Fibroblast of skin of left quadriceps (primary cell): ENCODE measurements at places on chromosomes 13 and 19.

- DNase-seq: no peak
These were observed 1676.9 kb downstream of the PCDH9 start for GRCh38 chr13:65553096-65553727.

DNA sequence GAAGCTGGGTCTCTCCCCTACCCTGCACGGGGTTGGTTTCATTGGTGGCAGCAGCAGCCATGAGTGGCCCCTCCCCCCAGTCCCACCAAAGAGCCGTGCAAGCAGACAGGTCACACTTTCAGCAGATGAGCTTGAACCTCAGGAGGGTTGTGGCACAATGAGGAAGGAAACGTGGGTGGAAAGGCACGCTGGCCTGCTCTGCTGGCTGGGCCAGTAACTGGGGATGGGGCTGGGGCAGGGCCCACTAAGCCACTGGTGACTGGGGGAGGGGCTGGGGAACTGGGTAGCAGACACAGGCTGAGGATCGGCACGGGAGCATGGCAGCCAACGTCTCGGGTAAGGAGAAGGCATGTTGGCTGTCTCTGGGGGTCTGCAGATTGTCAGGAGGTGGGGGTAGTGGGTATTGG is at the start of gene P2RY11:
Gene P2RY11 (plus strand): TSS at position 289 of the 407 bp plus-strand sequence. CDS start 29 bp downstream, at position 318.
- no peak for DNase-seq

DNA sequence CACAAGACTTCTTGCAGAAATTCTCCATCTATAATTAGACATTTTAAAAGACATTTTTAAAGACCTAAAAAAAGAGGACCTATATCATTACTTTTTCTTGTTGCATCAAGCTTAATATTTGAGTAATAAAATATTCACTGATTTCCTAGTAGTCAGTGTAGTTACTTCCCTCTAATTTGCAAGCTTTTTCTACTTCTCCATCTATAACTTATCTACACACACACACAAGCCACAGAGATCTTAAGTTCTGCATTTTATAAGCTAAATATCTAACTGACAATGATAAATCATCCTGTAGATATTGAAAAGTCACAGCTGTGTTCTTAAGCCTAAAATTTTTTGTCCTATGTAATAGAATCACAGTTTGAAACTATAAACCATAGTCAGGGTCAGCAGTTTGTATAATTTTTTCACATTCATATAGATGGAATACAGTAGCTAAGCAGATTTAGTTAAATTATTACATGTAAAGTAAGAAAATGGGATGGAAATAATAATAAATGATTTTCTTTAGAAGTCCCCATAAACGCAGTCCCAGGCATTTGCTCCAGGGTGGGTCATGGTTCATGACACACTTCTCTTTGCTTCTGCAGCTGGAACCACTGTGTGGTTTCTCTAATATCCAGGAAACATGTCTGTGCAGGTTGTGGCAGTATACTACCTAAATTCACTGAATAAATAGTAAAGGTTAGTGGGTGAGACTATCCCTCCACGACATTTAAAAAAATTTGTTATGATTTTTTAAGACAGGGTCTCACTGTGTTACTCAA is 60.2 kb downstream of the ESD start:
- no peak for DNase-seq

DNA sequence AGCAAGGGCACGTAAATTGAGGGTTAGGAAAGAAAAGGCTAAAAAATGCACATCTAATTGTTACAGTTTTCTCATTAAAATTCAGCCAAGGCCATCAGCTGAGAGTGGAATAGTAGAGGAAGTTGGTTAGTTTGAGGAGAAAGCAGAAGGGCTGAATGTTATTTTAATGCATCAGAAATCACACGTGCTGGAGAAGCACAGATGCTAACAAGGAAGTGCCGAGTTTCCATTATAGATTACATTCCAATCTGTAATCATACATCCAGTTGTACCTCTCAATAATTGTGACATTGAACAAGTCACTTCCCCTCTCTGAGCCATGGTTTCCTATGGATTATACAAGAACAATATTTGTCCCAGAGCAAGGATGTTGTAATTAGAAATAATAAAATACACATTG is 25.1 kb downstream of the FPR3 start:
- DNase-seq: no peak

DNA sequence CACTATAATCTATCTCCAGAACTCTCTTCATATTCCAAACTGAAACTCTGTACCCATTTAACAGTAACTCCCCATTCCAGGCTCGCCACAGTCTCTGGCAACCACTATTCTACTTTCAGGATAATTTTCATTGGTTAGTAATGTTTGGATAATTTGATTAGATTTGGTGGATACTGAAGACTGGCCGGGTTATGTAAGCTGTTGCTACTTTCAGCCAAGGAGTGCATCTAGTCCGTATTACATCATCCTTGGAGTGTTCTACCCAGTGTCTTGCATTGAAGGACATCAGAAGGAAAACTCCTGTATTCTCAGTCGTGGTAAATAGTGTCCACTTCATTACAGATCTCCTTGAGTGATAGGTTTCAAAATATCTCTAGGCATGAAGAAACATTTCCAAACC is 60.5 kb downstream of the PCCA start:
- no peak for DNase-seq

- DNase-seq: no peak
These were observed 1.4 kb upstream of the CIC start for GRCh38 chr19:42267644-42268141.

DNA sequence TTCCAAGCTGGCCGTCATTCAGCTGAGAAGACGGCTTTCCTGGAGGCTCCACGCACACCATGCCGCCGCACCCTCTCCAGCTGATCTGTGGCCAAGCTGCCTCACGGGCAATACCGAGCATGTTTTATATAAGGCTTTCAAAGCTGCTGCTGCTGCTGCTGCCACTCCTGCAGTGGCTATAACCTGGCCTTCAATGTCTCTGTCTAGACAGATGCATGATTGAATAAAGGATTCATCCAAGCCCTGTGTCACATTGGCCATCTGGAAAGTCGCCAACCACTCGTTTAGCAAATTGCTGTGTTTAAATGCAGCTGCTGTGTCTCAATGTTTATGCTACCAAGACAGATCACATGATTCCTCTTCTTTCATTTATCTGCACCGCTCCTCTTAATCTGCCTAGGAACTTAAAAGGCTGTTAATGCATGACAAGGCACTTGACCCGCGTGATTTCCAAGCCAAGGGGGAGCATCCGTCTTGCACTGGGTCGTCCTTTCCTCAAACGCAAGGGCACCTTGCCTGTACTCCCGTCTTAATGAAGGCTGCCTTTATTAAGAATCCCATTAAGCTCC is 114.3 kb downstream of the TEX26 start:
- DNase-seq: no peak

DNA sequence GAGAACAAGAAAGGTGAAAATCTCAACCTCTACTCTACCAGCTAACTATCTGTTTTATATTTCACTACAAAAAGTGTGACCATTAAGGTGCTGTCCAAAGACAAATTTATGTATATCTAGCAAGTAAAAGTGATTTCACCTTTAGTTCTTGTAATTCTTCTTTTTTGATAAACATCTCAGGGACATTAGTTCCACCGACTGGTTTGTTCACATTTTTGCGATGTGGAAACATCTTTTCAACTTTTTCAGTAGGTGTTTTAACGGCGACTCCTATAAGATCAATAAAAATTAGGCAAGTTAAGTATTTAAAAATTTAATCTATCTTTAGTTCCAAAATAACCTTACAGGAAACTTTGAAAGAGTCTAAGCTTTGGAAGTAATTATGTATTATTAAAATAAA is 33.3 kb downstream of the CLDN10 start:
- no peak for DNase-seq

DNA sequence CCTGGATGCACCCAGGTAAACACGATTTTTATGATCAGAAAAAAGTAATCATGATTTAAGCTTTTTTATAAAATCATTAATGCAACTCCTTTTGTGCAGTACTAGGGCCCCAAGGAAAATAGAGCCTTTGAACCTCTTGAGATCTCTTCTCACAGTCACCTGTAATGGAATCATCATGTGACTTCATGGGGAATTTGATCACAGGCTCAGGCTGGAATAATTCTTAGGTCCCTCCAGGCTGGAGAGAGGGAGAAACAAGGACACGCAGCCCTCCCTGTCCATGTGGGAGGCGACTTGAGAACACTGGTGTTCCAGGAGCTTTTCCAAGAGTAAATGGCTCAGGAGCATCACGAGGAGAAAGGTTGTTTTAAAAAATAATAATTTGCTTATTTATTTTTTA is 156.1 kb downstream of the NUFIP1 start:
- DNase-seq: no peak

- no peak for DNase-seq
These were observed 23.3 kb upstream of the BCL3 start for GRCh38 chr19:44725251-44725650.

DNA sequence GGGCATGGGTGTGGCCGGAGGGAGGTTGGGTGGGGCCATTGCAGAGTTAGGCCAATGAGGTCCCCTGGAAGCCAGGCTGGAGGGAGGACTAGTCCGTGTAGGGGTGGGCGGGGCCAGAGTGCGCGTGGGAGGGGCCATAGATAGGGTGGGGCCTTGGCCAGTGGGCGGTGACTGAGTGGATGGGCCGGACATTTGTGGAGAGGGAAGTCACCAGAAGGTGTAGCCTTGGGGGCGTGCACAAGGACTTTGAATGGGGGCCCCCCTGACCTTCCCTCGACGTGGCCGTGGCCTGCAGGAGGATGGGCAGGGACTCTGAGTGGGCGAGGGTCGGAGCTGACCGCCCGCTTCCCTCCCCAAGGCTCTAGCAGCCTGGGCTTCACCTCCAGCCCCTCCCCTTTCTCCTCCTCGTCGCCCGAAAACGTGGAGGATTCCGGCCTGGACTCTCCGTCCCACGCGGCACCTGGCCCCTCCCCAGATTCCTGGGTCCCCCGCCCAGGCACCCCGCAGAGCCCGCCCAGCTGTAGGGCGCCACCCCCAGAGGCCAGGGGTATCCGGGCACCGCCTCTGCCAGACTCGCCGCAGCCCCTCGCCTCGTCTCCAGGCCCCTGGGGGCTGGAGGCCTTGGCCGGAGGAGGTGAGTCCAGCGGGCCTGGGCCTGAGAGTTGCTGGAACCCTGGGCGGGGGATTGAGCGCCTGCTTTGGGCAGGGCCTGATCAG is 16.5 kb upstream of the B3GNT3 start:
- DNase-seq: no peak

- DNase-seq: no peak
These were observed 235.8 kb upstream of the MIR17HG start for GRCh38 chr13:91111476-91112200.

GRCh38 chr19:15869109-15869555 is 28.7 kb downstream of the CYP4F2 start:
- no peak for DNase-seq

DNA sequence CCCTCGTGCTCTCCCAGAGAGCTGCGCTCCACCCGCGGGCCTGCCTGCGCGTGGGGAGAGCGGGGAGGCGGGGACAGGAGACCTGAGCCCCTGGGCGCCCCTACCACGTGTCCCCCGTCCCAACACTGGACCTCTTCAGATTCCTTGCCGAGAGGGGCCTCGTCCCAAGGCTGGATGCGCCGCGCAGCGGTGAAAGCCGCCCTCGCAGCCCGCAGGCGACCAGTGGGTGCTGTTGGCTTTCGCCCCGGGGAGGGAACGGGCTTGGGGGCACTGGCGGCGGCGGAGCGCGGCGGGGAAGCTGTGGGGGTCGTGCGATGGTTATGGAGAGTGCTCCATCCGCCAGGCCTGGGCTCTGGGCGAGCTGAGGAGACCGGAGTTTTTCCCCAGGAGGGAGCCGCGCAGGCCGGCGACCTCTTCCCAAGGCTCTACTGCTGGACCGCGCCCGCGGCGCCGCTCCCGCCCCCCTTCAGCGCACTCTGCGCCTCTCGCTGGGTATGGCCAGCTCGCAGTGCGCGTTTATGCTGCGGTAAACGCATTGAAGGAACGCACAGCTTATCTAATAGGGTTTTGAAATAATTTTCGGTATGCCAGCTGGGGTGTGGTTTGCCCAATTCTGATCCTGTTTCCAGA is 17.2 kb upstream of the RNF17 start:
- no peak for DNase-seq

DNA sequence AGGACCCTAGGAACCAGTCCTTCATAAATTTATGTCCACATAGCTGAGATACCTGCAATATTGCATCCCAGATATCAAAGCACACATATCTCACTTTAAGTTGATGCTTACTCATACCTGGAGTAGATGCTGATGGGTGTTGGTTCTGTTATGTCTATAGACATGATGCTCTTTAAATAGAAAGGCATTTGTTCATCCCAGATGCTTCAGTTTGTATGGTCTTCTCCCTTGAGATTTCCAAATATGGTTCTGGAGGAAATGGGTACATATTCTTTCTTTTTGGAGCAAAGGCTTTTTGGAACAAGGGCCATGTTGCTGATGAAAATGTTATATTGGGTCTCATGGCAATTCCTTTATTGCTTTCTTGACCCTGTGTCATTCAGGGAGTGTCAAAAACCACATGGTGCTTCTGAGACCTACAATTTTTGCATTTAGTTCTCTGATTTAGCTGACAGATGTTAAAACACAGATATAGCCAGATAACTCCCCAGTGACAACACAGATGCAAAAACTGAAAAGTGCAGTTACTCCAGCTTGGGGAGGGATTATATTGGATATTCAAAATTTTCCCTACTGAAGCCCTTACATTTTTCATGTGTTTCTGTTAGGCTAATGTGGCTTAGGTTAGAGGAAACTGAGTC is 211.4 kb downstream of the KCNRG start:
- DNase-seq: no peak

DNA sequence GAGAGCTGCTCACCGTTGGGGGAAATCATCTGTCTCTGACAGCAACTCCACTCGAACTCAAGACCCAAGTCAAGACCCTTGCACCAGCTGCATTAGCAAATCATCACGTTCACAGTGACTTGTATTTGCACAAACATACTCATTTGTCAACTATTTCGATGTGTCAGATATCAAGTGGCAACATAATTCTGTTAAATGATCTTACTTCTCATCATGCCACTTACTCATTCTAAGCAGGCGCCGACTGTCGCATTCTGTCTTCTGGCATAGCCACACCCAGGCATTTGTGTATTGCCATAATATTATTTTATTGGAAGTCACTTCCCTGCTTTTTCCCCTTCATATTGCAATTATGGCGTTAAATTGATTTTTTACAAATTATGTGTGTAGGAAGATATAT is 23.0 kb upstream of the ATP1A3 start:
- DNase-seq: no peak

DNA sequence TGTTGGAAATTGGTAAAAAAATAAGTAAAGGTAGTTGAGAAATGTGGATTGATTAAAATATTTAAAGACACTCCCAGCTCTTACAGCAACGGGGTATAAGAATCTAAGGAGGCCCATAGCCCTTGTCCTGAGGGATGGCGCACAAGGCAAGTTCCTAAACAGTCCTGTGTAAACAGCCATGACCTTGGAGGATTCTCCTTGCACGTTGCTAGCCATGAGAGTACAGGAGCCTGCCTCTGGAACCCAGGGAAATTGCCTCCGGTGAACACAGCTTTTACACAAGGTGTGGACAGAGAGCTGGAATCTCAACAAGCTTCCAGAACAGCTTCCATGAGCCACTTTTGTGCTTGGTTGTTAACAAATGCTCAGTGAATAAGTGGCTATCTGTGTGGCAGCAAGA is 378.2 kb downstream of the FOXO1 start:
- DNase-seq: no peak
